ENCODE measurements at places on chromosomes 1 and 21. TPM values are rescaled to one million over a fixed set of nuclear protein-coding genes. Genes with fewer than 3 reads are reported as not detected.

- DNase-seq = peak; percentile 76
Observed at GRCh38 chr1:221742555-221743415, 896 bp upstream of the DUSP10 start.

SMCP gene
- not detected for total RNA-seq

IL19 gene
- total RNA-seq = not detected

ADPRS gene
- 46.7 TPM for total RNA-seq

SPOCD1 gene
- total RNA-seq = not detected

DNA sequence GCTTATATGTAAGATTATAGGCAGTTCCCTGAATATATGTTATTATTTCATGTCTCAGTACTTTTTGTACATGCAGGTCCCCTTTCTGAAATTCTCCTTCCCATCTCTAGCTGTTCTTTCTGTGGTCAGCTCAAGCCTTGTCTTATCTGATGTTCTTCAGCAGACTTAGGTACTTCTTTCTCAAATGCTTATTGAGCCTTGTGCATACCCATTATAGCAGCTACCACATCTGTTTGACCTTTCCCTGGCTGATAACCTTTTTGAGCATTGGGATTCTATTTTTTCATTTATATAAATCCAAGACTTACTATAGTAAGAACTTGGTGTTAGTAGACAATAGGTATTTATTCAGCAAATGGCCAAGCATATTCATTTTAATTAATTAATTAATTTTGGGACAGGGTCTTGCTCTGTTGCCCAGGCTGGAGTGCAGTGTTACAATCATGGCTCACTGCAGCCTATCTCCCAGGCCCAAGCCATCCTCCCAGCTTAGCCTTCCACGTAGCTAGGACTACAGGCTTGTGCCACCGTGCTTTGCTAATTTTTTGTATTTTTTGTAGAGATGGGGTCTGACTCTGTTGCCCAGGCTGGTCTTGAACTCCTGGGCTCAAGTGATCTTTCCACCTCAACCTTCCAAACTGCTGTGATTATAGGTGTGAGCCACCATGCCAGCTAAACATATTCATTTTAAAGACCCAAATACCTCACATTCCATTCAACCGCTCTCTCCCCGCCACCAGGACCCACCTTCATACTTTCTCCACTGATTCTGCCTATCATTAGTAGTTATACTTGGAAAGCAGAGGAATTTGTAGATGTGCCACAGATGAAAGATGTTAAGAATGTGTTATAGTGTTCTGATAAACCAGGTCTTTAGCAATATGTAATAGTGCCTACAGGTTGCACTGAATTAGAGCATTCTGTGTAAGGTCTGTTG is 16.7 kb downstream of the TIPRL start:
- no peak for DNase-seq

C1orf87 gene
- not detected for total RNA-seq

GRCh38 chr1:33045814-33046213 is 9.1 kb upstream of the AK2 start:
- no peak for DNase-seq

DNA sequence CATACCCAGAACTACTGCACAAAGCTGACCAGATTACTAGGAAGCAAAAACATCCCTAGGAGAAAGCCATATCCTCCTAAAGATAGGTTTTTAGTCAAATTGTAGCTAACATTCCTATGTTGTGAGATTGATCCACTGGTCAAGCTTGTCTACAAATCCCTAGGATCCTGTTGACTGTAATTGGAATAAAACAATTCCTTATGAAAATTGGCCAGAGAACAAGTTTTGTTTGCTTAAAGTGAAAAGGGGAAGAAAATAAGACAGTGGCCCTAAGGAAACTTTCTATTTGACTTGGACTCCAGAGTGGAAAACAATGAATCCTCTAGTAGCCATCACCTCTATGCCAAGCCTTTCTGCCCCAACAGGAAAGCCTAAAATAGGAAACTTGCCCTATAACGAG is 645.2 kb upstream of the USP24 start:
- DNase-seq = no peak

DNA sequence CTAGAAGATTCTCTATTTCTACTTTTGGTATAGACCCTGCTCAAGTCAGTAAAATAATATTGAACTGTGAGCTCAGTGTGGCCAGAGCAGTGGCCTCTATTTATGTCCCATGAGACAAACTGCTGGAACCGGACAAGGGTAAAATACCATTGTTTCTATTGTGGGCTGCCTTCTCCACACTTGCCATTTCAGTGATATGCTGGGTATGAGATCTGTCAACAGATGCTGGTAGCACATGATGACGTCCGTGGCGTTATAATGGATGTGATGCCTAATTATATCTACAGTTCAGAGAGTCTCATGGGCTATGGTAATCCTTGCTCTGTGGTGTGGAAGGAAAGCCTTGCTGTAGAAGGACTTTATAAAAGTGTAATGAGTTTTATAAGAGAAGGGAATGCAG is 2.4 kb downstream of the ACTN2 start:
- peak; percentile 81 for DNase-seq

- DNase-seq = no peak
Observed at GRCh38 chr1:109657970-109658369, 2.1 kb downstream of the GSTM4 start.

DNA sequence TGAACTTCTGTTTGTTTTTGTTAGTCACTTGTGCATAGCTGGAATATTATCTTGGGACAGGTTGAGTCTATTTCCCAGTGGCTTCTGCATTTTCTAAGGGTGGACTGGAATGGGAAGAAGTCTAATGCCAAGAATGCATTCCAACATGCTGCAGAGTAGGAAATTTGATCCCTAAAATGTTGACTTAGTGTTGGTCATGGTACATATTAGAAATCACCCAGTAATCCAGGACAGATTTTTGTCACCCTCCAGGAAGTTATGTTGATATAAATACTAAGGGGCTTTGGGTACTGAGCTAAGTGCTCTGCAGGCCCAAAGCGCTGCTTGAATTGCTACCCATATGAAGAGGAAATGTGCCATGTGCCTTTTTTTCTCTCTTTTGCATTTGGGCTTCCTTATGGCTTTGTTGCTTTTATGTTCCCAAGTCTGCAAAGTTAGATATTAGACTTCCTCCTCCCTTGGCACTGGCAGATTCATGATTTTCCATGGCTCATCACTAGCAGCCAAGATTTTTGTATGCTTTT is 10.0 kb downstream of the ARID1A start:
- DNase-seq = no peak

TARBP1 gene
- total RNA-seq = 5.7 TPM

- DNase-seq = no peak
Observed at GRCh38 chr1:79827446-79827845, 820.9 kb upstream of the ADGRL4 start.

ITPKB gene
- total RNA-seq = 7.6 TPM

AADACL4 gene
- not detected for total RNA-seq

DNA sequence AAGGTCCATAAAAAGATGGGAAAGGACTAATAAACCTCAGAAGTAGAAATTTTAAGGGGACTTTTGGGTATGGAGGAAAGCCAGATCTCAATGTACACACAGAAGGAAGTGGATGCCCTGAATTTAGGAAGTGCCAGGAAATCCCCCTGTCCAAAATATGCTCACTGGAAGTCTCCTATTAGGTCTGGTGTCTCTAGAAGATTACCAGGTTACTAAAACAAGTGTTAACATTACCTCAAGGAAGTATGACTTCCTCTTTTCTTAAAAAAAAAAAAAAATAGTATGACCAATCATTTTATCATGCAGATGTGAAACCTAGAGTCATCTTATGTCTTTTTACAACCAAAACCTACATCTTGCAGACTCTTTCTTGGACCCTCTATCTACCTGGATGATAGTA is 30.7 kb downstream of the CD58 start:
- no peak for DNase-seq

- no peak for DNase-seq
Observed at GRCh38 chr1:230747890-230748800, 957 bp downstream of the CAPN9 start.

HRNR gene
- total RNA-seq = not detected

DNA sequence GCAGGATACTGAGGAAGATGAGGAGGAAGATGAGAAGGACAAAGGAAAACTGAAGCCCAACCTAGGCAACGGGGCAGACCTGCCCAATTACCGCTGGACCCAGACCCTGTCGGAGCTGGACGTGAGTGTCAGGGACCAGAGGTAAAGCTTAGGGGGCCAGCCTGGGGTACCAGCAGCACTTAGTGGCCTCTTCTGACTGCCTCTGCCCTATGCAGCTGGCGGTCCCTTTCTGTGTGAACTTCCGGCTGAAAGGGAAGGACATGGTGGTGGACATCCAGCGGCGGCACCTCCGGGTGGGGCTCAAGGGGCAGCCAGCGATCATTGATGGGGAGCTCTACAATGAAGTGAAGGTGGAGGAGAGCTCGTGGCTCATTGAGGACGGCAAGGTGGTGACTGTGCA is 17.6 kb downstream of the KDF1 start:
- no peak for DNase-seq

GRCh38 chr1:22142315-22143064 is 407 bp downstream of the WNT4 start:
- DNase-seq = no peak

DNA sequence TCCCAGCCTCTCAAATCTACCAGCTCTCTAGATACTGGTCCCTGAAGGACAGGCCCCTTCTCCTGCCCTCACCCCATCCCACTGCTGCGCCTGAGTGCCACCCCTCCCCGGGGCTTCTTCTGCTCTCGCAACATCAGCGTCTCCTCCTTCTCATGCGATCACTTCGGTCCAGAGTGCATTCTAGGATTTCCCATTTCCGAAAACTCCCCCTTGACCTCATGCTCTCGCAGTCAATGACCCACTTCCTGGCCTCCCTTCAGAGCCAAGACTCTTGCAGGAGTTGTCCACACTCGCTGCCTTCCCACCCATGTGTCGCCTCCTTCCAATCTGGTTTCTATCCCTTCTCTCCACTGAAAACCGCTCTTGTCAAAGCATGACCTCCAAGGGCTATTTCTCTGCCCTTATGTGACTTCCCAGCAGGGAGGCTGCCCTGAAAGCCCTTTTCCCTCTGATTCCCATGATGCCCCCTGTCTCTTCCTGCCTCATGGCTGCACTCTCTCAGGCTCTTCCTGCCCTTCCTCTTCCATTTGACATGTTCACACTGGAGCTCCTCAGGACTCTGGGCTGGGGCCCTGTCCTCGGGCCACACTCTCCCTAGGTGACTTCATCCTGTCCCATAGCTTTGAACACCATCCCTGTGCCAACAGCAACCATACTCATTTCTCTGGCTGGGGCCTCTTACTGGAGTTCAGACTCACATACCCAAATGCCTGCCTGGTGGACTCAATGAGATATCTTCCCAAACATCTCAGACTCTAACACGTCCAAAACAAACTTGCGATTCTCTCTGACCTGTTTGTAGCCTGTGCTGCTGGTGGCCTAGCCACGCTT is 46.0 kb downstream of the LDLRAD2 start:
- no peak for DNase-seq

GRCh38 chr1:228062085-228062791 is 20.3 kb upstream of the ARF1 start:
- no peak for DNase-seq
